ENCODE measurements at places on chromosomes 1 and 21. TPM values are rescaled to one million over a fixed set of nuclear protein-coding genes. Genes with fewer than 3 reads are reported as not detected.
A peak's percentile ranks its signal among the peaks of the same experiment; 100 is the strongest.

- DNase-seq: no peak
Measured at GRCh38 chr1:164629971-164630370, 71.0 kb downstream of the PBX1 start.

DNA sequence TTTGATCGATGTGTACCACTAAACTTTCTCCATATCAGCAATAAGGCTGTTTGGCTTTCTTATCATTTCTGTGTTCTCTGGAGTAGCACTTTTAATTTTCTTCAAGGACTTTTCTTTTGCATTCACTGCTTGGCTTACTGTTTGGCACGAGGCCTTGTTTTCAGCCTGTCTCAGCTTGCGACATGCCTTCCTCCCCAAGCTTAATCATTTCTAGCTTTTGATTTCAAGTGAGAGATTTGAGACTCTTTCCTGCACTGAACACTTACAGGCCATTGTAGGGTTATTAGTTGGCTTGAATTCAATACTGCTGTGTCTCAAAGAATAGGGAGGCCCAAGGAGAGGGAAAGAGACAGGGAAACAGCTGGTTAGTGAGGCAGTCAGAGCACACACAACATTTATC lies 120.6 kb upstream of the KCND3 start:
- DNase-seq: no peak

GRCh38 chr1:184340984-184341383 lies 45.8 kb upstream of the C1orf21 start:
- no peak for DNase-seq

DNA sequence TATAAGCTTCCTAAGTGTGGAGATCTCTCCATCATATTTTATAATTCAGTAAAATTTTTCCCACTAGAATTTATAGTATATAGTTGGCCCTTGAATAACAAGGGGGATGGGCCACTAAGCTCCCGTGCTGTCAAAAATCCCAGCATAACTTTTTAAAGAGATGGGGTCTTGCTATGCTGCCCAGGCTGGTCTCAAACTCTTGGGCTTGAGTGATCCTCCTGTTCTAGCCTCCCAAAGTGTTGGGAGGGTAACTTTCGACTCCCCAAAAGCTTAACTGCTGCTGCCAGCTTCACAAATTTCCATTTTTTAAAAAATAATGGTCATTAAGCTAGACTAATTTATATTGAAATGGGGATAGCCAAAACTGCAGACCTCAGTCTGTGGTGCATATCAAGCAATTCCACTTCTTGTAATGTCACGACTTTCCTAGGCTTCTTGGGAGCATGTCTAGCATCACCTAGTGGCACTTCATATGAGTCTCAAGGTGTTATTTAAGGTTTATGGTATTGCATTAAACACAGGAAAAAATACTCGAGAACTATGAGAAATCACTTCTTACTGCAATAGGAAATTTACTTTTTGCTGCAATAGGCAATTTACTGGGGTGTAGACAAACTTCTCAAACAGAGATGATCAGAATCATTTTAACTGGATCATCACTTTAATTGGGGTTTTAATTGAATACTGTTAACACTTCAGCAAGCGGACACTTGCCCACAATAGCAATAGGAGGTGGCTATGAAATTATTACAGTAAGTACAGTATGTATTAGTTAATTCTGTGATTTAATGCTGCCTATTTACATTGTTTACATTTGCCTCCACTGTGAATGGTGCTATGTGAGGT lies 19.3 kb upstream of the ACTA1 start:
- no peak for DNase-seq

GRCh38 chr1:18681423-18681835 lies 50.8 kb downstream of the PAX7 start:
- DNase-seq: peak; percentile 73

- no peak for DNase-seq
Measured at GRCh38 chr1:180092931-180093650, 61.6 kb upstream of the QSOX1 start.

GRCh38 chr1:170723518-170723917 lies 59.6 kb downstream of the PRRX1 start:
- DNase-seq: no peak

SEMA4A gene
- 0.09 TPM for polyA plus RNA-seq

HCN3 gene
- polyA plus RNA-seq: 5.3 TPM

P3H1 gene
- 30.3 TPM for polyA plus RNA-seq

THEM5 gene
- polyA plus RNA-seq: not detected

TAGLN2 gene
- 781 TPM for polyA plus RNA-seq

MORN1 gene
- 9.5 TPM for polyA plus RNA-seq
